ENCODE measurements at places on chromosomes 2 and 18. TPM values are rescaled to one million over a fixed set of nuclear protein-coding genes. Genes with fewer than 3 reads are reported as not detected.

DNA sequence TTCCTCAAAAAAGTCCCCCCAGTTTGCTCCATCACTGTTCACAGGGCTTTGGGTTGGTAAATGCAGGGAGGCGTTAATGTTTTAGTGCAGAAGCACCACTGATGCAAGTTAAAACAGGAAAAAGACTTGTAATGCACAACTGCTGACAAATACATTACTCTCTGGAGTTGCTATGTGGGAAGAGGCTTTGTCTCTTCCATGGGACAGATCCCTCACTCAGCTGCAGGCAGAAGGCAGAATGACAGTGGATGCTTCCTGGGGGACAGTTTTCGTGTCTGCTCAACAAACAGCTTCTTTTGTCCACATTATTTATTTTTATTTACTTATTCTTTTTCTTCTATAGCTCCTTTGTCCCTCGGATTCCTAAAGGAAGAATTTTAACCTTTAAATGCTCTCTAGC is 22.7 kb upstream of the KCNE4 start:
- DNase-seq = no peak

DNA sequence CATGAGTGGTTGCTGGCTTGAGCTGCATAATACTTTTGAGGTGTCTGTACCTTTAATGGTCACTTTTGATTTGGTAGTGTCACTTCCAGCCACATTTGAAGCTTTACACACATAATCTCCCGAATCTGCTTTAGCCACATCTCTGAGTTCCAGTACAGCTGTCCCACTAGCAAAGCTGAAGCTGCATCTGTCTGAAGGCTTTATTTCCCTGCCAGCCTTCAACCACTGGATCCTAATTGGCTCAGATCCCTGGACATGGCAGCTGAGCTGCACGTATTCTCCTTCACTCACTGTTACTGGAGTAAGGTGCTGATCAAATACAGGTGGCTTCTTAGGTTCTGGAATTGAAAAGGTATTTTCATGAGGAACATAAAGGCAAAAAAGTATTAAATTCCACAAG is 99.7 kb downstream of the TTN start:
- DNase-seq = no peak

DNA sequence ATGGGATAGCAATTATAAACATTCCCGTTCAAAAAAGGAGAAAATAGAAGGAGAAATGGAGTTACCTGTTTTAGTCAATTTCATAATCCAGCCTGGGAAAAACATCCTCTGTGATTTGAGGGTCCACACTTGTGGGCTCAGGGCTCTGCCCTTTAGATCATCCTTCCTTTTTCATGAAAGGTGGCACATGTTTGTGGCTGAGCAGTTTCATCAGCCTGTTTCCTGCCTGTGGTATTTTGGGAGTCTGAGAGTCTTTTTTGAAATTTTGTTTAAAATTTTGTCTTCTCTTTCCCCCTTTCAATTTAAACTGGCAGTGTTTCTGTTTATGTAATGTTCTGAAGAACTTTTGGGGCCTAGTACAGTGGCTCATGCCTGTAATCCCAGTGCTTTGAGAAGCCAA is 84.0 kb downstream of the KIAA1328 start:
- no peak for DNase-seq

DNA sequence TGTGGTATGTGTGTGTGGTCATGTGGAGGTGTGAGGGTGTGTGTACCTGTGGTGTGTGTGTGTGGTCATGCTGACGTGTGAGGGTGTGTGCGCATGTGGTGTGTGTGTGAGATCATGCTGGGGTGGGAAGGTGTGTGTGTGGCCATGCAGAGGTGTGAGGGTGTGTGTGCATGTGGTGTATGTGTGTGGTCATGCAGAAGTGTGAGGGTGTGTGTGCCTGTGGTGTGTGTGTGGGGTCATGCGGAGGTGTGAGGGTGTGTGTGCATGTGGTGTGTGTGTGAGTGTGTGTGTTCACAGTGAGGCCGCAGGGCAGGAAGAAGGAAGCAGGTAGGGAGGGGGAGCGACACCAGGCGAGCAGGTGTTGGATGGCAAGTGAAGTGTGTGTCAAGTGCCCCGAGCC is 259.0 kb downstream of the LOXHD1 start:
- no peak for DNase-seq

The CD8B2 gene
- total RNA-seq = 0.55 TPM

All from prostate gland (tissue), 2 donors.